ENCODE measurements at places on chromosomes 13 and 19.

DNA sequence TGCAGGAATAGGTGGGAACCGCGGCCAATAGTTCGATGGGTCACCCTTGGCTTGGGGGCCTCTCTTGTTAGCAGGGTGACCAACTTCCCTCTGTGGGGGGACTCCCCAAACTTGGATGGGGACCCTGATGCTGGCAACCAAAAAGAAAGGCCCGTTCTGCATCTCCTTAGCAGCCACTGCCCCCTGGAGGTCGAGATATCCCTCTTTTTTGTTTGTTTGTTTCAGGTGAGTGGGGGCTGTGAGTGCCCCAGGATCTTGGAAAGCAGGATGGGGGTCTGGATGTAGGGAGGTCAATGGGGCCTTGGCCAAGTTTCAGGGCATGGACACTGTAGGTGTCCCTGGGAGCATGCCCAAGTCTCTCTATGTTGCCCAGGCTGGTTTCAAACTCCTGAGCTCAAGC is 7.7 kb upstream of the CRTC1 start:
- no peak for DNase-seq

GRCh38 chr13:112392719-112393118 is 16.6 kb downstream of the SPACA7 start:
- no peak for DNase-seq

DNA sequence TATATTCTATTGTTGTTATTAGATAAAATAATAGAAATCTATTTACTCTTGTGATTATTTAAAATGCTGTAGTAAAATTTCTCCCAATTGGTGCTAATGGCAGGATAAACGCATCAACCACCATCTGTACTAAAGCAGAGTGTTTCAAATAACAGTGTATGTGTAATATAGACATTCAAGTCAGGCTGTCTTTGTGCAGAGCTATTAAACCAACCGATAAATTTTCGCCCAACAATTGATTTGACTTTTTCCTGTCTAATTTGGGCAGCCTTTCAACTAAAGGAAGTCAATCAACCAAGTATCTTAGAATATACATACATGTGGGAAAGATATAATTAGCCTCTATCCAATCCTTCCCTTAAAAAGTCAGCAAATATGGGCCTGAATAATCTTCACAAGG is 5.8 kb downstream of the AMER2 start:
- no peak for DNase-seq

DNA sequence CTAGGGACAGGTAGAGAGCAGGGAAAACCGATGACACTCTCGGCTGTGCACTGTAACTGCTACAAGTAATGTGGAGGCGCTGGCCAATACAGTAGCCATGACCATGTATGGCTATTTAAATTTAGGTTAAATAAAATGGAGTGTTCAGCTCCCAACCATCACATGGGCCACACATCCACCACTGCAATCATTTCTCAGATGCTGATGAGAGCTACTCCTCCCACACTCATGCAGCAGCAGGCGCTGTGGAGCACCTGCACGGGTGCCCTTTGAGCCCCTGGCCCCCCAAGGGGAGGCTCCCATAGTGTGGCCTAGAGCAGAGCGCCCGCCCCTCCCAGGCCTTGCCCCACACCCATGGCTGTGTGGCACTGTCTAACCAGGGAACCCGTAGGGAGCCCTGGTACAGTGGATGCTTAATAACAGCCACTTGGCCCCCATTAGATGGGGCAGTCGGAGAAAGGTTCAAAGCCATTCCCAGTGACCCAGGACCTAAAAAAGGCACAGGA is 6.0 kb downstream of the ACP4 start:
- DNase-seq, result no peak

GRCh38 chr13:99725644-99726043 is 224.4 kb downstream of the TM9SF2 start:
- no peak for DNase-seq

GRCh38 chr13:108104736-108105135 is 110.6 kb downstream of the LIG4 start:
- no peak for DNase-seq

DNA sequence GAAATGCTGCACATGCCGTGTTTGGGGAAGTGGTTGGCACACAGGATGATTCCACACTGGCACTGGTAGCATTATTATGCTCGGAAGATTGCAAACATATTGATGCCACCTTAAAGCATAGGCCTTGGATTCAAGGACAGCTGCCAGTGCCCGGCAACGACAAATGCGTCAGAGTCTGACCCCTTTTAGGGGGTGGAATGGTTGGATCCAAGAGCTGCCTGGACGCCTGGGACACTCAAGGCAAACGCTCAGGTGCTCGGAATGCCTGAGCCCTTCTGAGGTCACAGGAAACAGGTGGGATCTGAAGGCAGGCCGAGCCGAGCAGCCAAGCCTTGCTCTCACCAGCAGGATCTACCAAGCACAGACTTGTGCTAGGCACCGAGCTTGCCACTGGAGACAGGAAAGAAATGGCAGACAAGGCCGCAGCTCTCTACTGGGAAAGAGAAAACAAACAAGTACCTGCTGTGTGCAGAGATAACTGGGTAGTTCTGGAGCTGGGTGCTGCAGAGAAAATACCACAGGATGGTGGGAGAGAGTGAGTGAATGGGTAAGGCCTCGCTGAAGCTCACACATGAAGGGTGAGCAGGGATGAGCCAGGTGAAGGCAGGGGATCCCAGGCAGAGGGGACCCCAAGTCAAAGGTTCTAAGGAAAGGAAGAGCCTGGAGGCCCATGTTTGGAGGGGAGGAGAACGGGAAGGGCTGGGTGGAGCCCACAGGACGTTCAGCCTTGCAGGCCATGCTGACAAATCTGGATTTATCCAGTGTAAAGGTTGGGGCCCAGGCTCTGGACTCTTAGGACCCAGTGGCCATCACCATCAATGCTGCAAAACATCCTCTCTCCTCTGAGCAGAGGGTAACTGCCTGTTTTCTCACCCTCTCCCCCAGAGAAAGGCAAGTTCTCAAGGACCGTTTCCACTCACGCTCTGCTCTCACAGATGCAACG is 9.2 kb downstream of the RANBP3 start:
- DNase-seq, result no peak

- DNase-seq, result no peak
These were observed 1596.6 kb downstream of the SLITRK5 start for GRCh38 chr13:89267734-89268133.

DNA sequence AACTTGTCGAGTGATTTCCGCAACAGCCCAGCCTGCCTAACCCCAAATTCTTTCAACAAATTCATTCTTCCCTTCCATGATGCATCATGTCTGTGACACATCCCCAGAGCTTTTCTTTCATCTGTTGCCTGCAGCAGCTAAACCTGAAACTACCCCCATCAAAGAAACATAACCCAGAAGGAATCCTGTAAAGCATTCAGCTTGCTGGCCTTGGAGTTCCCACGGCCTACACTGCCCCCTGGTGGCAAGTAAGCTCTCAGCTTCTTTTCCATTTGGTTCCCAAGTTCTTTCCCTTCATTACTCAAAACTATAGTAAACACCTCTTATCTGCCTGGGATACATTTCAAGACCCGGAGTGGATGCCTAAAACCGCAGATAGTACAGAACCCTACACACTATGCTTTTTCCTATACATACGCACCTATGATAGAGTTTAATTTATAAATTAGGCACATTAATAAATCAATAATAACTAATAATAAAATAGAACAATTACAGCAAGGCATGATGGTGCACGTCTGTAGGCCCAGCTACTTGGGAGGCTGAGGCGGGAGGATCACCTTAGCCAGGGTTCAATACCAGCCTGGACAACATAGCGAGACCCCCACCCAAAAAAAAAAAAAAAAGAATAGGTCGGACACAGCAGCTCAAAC is 7.4 kb downstream of the ETHE1 start:
- DNase-seq, result peak; percentile 74

GRCh38 chr13:95684418-95684817 is 7.5 kb downstream of the DNAJC3 start:
- no peak for DNase-seq

- no peak for DNase-seq
These were observed 10.6 kb downstream of the ATP11A start for GRCh38 chr13:112700291-112701060.

GRCh38 chr13:34816245-34816884 is 125.7 kb upstream of the NBEA start:
- DNase-seq, result no peak
